ENCODE measurements at places on chromosomes 4 and X. TPM values are rescaled to one million over a fixed set of nuclear protein-coding genes. Genes with fewer than 3 reads are reported as not detected.

Gene BMPR1B
- 0.17 TPM for total RNA-seq

Gene FAM199X
- total RNA-seq = 19.9 TPM

Gene GATA1
- not detected for total RNA-seq

Gene NUP62CL
- 2.7 TPM for total RNA-seq

Gene AREG
- 0.52 TPM for total RNA-seq

Gene TMEM31
- not detected for total RNA-seq

Gene ADH1A
- not detected for total RNA-seq

Gene TRIM75
- total RNA-seq = not detected

Gene GPRIN3
- 32.5 TPM for total RNA-seq

Gene MAP3K15
- total RNA-seq = not detected

Gene HSD17B10
- 32.6 TPM for total RNA-seq

Gene MAGEC2
- not detected for total RNA-seq

Gene PRDM8
- 23.0 TPM for total RNA-seq

Gene XKRX
- total RNA-seq = 0.47 TPM

GRCh38 chrX:103362474-103362873 lies 6.2 kb downstream of the TCEAL9 start:
- H3K27ac ChIP-seq = no peak overlapping the region
- H3K36me3 ChIP-seq = no peaks in the 10 kb centered on the region
- H3K4me3 ChIP-seq = no peak overlapping the region

- H3K27me3 ChIP-seq = no peaks in the 10 kb centered on the region
- H3K36me3 ChIP-seq = no peaks in the 10 kb centered on the region
- no peak for DNase-seq
- no peaks in the 10 kb centered on the region for H3K4me1 ChIP-seq
- no peak overlapping the region for H3K27ac ChIP-seq
- H3K4me3 ChIP-seq = no peak overlapping the region
These were observed 1325.7 kb upstream of the IGFBP7 start for GRCh38 chr4:58435871-58436270.

DNA sequence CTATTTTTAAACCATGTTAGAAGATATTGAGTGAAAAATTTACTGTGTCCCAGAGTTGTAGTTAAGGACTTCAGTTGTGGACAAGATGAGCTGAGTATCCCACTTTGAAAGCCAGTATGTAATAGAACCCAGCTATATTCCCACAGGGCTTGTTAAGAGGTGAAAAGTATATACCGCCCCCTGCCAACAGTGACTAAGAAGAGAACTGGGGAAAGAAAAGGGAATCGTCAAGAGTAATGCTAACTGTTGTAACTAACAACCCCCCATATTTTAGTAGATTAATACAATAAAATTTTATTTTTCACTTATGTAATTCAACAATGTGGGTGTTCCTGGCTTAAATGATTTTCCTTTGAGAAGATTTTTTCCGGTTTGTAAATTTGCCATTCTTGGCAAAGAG lies 250.4 kb upstream of the GIMD1 start:
- H3K27me3 ChIP-seq = no peaks in the 10 kb centered on the region
- no peaks in the 10 kb centered on the region for H3K36me3 ChIP-seq
- no peak overlapping the region for H3K27ac ChIP-seq
- H3K4me3 ChIP-seq = no peak overlapping the region
- no peak for DNase-seq

DNA sequence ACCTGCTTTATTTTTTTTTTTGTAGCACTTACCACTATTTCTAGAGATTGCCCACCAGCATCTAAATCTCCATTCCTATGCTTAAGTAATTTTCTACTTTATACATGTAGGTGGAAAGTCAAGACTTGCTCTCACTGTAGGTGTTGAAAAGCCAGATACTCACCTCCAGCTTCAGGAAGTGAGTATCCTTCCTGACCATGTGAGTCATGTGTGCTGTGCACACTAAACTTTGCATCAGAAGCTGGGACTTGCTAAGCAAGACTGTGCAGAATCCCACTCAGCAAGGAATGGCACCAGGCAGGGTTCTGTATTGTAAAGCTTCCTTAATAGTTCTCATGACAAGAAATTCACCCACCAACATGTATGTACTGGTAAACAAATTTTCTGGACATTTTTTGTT lies 151.8 kb downstream of the POU4F2 start:
- no peaks in the 10 kb centered on the region for H3K27me3 ChIP-seq
- no peaks in the 10 kb centered on the region for H3K36me3 ChIP-seq
- H3K4me3 ChIP-seq = no peak overlapping the region
- no peak for DNase-seq

- DNase-seq = no peak
- no peak overlapping the region for H3K27ac ChIP-seq
- H3K36me3 ChIP-seq = no peaks in the 10 kb centered on the region
- H3K4me3 ChIP-seq = no peak overlapping the region
- H3K27me3 ChIP-seq = no peaks in the 10 kb centered on the region
These were observed 136.6 kb downstream of the FBXW7 start for GRCh38 chr4:152399246-152399645.

GRCh38 chrX:55028040-55028439 lies 2.7 kb downstream of the ALAS2 start:
- no peak overlapping the region for H3K4me3 ChIP-seq
- H3K27me3 ChIP-seq = no peaks in the 10 kb centered on the region
- H3K36me3 ChIP-seq = no peaks in the 10 kb centered on the region
- H3K4me1 ChIP-seq = no peaks in the 10 kb centered on the region

GRCh38 chr4:25624616-25625015 lies 31.0 kb upstream of the SLC34A2 start:
- H3K27ac ChIP-seq = no peak overlapping the region
- H3K4me3 ChIP-seq = no peak overlapping the region
- no peak for DNase-seq
- H3K27me3 ChIP-seq = no peaks in the 10 kb centered on the region

GRCh38 chr4:106914223-106914622 lies 121.9 kb downstream of the DKK2 start:
- H3K27me3 ChIP-seq = no peaks in the 10 kb centered on the region
- no peaks in the 10 kb centered on the region for H3K36me3 ChIP-seq
- no peaks in the 10 kb centered on the region for H3K4me1 ChIP-seq
- no peak overlapping the region for H3K4me3 ChIP-seq

DNA sequence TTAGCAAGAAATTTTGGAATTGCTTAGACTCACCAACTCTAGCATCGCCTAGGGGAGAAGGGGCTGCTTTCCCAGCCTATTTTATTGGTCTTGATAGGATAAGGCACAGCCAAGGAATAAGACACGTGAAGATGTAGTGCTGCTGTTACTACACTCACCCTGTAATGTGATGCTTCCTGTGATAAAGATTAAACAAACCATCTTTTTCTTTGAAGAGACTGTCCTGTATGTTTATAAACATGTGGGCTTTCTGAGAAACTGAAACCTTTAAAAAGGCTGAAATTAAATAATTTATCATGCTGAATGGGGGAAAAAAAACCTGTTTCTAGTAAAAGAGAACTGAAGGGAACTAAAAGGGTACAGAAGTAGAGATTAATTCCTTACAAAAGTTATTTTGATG lies 13.2 kb downstream of the TAPT1 start:
- H3K4me3 ChIP-seq = no peak overlapping the region
- H3K27ac ChIP-seq = no peak overlapping the region
- DNase-seq = peak; percentile 22
- H3K4me1 ChIP-seq = peaks cover 58% of the 10 kb centered on the region
- H3K27me3 ChIP-seq = no peaks in the 10 kb centered on the region

DNA sequence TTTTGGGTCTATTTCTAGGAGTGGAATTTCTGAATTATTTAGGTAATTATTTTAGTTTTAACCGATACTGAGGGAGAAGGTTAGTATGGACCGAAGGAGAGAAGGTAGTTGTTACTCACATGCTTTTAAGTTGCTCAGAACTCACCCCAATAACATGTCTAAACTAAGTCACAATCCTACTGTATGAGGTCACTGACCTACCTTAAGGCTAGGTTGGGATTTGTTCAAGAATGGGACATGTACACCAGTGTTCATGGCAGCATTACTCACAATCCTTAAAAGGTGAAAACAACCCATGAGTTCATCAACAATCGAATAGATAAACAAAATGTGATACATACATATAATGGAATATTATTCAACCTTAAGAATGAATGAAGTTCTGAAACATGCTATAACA lies 90.5 kb downstream of the MSN start:
- no peak overlapping the region for H3K27ac ChIP-seq
- no peaks in the 10 kb centered on the region for H3K36me3 ChIP-seq
- H3K4me1 ChIP-seq = peaks cover 8% of the 10 kb centered on the region
- no peak for DNase-seq
- no peaks in the 10 kb centered on the region for H3K27me3 ChIP-seq

GRCh38 chrX:17968367-17968766 lies 107.3 kb upstream of the RAI2 start:
- H3K27me3 ChIP-seq = no peaks in the 10 kb centered on the region
- H3K4me1 ChIP-seq = no peaks in the 10 kb centered on the region
- H3K36me3 ChIP-seq = no peaks in the 10 kb centered on the region
- H3K27ac ChIP-seq = no peak overlapping the region

- H3K27me3 ChIP-seq = no peaks in the 10 kb centered on the region
- H3K4me1 ChIP-seq = peaks cover 81% of the 10 kb centered on the region
- H3K36me3 ChIP-seq = no peaks in the 10 kb centered on the region
These were observed 46.6 kb downstream of the CD40LG start for GRCh38 chrX:136694431-136695087.

GRCh38 chr4:14392378-14392777 lies 609.9 kb upstream of the CPEB2 start:
- no peak overlapping the region for H3K4me3 ChIP-seq
- no peaks in the 10 kb centered on the region for H3K36me3 ChIP-seq
- H3K27me3 ChIP-seq = no peaks in the 10 kb centered on the region

DNA sequence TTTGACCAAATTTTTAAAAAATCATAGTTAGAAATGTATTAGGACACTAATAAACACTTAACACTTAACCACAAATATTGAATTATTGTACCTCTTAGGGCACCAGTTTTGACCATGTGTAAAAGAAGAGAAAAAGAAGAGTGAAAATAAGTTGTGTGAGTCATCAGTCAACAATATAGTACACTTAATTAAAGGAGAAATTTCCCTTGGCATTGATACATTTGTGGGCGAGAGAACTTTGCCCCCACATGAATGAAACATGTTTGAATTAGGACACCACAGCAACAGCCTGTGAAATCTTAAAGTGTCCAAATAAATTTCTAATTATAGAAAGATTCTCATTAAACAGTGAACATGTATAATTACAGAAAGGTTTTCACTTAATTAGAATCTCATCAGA lies 1292.8 kb upstream of the TENM3 start:
- H3K36me3 ChIP-seq = no peaks in the 10 kb centered on the region
- no peak for DNase-seq
- no peaks in the 10 kb centered on the region for H3K4me1 ChIP-seq
- no peak overlapping the region for H3K4me3 ChIP-seq
- no peak overlapping the region for H3K27ac ChIP-seq
- H3K27me3 ChIP-seq = no peaks in the 10 kb centered on the region

GRCh38 chrX:38357747-38358673 lies 5.6 kb downstream of the OTC start:
- H3K4me3 ChIP-seq = no peak overlapping the region
- no peak overlapping the region for H3K27ac ChIP-seq
- no peaks in the 10 kb centered on the region for H3K36me3 ChIP-seq
- H3K4me1 ChIP-seq = no peaks in the 10 kb centered on the region
- no peaks in the 10 kb centered on the region for H3K27me3 ChIP-seq

DNA sequence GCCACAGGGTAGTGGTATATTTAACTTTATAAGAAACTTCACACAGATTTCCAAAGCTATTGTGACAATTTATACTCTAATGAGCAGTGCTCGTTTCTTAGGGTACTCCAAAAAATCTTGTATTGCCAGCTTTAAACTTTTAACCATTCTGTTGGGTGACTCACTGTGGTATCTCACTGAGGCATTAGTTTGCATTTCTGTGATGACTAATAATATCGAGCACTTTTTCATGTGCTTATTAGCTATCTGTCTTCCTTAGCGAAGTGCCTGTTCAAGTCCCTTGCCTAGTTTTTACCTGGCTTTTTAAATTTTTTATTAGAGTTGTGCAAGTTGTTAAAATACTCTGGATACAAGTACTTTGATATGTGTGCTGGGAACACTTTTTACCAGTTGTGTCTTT lies 5.5 kb downstream of the PNMA3 start:
- no peaks in the 10 kb centered on the region for H3K4me1 ChIP-seq
- H3K27ac ChIP-seq = no peak overlapping the region
- H3K27me3 ChIP-seq = no peaks in the 10 kb centered on the region

GRCh38 chr4:173146456-173146855 lies 22.2 kb upstream of the GALNT7 start:
- no peak for DNase-seq
- no peak overlapping the region for H3K27ac ChIP-seq
- no peaks in the 10 kb centered on the region for H3K4me1 ChIP-seq
- no peaks in the 10 kb centered on the region for H3K27me3 ChIP-seq
- H3K36me3 ChIP-seq = no peaks in the 10 kb centered on the region

- H3K27me3 ChIP-seq = no peaks in the 10 kb centered on the region
- H3K4me1 ChIP-seq = no peaks in the 10 kb centered on the region
- DNase-seq = no peak
- H3K4me3 ChIP-seq = no peak overlapping the region
- H3K27ac ChIP-seq = no peak overlapping the region
These were observed 171.5 kb upstream of the EDNRA start for GRCh38 chr4:147309434-147309833.

- peak overlapping the region; percentile 68 for H3K27ac ChIP-seq
- no peaks in the 10 kb centered on the region for H3K27me3 ChIP-seq
- peak overlapping the region; percentile 69 for H3K4me3 ChIP-seq
- no peaks in the 10 kb centered on the region for H3K36me3 ChIP-seq
- H3K4me1 ChIP-seq = peaks cover 24% of the 10 kb centered on the region
- no peak for DNase-seq
These were observed 1.0 kb upstream of the PIN4 start for GRCh38 chrX:72180539-72180938.

DNA sequence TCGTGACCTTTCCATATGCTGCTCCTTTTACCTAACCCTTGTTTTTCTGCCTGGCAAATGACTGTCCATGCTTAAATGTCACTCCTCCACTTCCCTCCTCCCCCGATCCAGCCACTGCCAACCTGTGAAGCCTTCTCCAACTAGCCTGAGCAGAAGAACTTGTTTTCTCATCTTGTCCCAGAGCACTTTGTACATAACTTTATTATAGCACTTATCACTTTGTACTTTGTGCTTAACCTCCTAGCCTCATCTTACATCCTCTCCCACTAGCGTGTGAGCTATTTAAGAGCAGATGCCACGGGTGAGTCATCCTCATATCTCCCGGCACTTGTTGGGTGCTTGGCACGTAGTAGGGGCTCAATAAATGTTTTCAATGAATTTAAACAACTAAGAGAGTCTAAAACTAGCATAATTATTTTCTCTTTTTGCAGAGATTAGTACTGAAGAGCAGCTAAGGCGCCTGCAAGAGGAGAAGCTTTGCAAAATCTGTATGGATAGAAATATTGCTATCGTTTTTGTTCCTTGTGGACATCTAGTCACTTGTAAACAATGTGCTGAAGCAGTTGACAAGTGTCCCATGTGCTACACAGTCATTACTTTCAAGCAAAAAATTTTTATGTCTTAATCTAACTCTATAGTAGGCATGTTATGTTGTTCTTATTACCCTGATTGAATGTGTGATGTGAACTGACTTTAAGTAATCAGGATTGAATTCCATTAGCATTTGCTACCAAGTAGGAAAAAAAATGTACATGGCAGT lies 46.9 kb downstream of the XIAP start:
- peaks cover 6% of the 10 kb centered on the region for H3K36me3 ChIP-seq
- H3K27ac ChIP-seq = no peak overlapping the region
- no peak for DNase-seq

GRCh38 chrX:8084006-8084405 lies 87.1 kb downstream of the VCX2 start:
- no peak overlapping the region for H3K4me3 ChIP-seq
- no peaks in the 10 kb centered on the region for H3K4me1 ChIP-seq
- no peak overlapping the region for H3K27ac ChIP-seq
- DNase-seq = no peak
- H3K27me3 ChIP-seq = no peaks in the 10 kb centered on the region
